ENCODE measurements at places on chromosomes 13 and 19.

- DNase-seq = peak; percentile 69
These were observed 16.9 kb upstream of the CYP2S1 start for GRCh38 chr19:41175801-41176777.

- DNase-seq = no peak
These were observed 50.8 kb downstream of the DPY19L3 start for GRCh38 chr19:32456406-32456805.

GRCh38 chr13:46119883-46120614, 15.2 kb upstream of the CPB2 start:
- DNase-seq = peak; percentile 71

DNA sequence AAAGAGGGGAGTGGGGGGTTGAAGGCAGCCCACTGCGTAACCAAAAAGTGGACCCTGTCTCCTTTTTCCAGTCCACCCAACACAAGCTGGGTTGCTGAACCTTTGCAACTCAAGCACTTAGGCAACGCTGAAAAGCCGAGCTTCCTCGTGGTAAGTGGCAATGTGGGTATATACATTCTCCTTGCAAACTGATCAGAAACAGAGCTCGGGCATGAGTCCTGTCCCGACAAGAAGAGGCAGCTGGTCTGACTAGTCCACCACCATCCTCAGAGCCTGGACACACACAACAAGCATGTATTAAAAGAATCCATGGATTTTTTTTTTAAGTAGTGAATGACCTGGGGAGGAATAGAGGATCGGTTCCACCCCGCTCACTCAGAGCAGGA, 240.6 kb upstream of the ZNF507 start:
- DNase-seq = no peak

- peak; percentile 44 for DNase-seq
These were observed 67.3 kb downstream of the KLF12 start for GRCh38 chr13:74066937-74067336.

- DNase-seq = no peak
These were observed 318.8 kb downstream of the SLITRK1 start for GRCh38 chr13:83563499-83563898.

DNA sequence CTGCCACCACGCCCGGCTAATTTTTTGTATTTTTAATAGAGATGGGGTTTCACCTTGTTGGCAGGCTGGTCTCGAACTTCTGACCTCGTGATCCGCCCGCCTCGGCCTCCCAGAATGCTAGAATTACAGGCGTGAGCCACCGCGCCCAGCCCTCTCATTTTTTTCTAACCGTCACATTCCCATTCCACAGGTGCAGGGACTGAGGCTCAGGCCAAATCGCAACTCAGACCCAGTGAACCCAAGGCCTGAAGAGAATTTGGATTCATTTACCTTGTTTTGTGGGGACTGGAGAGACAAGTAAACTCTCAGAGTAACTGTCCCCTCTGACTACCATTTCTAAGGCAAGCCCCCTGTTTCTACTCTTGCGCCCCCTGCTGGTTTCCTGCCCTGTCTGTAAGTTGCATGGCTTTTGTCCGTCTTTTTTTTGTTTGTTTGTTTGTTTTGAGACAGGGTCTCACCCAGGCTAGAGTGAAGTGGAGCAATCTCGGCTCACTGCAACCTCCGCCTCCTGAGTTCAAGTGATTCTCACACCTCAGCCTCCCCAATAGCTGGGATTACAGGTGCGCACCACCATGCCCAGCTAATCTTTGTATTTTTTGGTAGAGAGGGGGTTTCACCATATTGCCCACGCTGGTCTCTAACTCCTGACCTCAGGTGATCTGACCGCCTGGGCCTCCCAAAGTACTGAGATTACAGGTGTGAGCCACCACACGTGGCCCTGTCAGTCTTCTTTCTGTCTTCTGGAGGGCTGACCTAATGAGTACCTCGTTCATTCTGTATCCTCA, 2.3 kb upstream of the STRN4 start:
- DNase-seq = no peak

DNA sequence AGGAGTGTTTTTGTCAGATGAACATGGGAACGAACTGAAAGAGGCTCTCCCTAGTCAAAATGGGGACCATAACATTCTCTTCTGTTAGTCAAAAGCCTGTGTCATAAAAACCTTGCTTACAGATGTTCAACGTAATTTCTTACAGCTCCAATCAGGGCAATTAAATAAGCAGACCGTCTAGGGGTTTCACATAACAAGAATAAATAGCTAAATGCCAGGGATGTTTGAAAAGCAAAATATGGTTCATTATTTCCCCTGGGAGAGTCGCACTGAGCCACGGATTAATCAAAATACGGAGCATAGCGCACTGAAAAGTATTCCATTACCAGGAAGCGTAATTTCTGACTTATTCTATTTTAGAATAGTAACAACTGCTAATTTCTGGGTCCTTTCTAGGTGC, 63.7 kb upstream of the MRI1 start:
- DNase-seq = no peak

DNA sequence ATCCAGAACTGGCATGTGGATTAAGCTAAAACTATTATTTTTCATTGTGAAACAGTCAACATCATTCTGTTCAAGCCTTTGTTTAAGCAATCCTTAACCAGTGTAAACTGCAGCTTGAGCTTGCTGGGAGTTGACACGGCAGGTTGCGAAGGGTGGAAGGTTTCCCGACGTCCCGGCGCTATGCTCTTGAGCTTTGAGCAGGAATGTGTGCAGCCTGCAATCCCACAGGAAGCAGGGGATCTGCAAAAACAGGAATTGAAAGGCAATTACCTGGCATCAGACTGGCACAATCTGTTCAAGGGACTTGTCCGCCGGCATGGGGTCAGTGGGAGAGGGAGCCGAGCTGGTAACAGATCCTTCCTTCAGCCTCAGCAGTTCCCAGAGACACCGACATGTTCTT, 586.7 kb upstream of the SGCG start:
- DNase-seq = no peak

DNA sequence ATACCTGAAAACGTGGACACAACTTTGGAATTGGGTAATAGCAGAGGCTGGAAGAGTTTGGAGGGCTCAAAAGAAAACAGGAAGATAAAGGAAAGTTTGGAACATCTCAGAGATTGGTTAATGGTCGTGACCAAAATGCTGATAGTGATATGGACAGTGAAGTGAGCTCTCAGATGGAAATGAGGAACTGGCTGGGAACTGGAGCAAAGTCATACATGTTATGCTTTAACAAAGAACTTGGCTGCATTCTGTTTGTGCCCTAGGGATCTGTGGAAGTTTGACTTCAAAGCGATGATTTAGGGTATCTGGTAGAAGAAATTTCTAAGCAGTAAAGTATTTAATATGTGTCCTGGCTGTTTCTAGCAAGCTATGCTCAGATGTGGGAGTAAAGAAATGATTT, 136.2 kb downstream of the DNAJC3 start:
- no peak for DNase-seq

GRCh38 chr13:110240352-110240751, 66.6 kb downstream of the COL4A1 start:
- no peak for DNase-seq

DNA sequence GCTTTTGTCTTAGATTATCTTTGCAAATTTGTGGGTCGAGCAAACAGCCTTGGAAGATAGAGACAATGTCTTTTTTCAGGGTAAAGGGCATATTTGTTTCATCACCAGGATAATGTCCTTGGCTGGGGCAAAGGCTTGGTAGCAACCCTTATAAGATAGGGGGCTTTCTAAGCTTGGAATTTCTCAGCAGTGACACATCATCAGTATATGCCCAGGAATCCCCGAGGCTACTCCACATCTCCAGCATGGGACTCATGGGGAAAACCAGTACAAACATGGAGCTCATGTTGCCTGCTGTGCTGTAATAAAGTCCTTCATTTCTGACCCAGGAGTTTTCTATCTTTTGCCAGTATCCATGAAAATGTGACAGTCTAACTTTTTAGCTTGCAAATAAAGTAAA, 77.1 kb downstream of the DCLK1 start:
- no peak for DNase-seq

DNA sequence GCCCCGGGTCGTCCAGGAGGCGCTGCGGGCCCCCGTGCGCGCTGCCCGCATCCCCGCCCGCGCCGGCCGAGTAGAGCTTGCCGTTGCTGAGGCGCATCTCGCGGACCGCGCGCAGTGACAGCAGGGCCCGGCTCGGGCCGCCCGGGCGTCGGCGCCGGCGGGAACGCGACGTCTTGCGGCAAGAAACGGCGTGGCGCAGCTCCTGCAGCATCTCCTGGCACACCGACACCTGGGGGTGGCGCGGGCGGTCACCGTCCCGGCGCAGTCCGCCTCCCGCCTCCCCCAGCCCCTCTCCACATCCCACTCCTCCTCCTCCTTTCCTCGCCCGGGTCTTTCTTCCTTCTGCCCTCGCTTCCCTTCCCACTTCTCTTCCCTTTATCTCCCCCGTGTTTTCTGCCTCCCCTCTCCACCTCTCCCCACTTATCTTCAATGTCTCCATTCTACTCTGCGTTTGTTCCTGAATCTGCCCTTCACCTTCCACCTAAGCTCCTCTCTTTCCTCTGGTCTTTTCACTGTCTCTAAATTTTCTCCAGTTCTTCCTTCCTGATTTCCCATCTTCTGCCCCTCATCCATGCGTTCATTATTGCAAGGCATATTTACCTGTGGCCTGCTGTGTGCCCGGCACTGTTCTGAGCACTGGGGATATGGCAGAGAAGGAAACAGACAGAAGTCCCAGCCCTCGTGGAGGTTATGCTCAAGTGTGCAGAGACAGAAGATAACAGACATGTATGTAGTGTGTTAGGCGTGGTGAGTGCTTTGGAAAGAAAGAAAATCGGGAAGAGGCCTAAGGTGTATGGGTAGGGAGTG, 5.2 kb upstream of the ATP1A3 start:
- no peak for DNase-seq

GRCh38 chr13:96900986-96901385, 93.3 kb downstream of the OXGR1 start:
- DNase-seq = no peak

- DNase-seq = peak; percentile 62
These were observed 903.1 kb downstream of the SLITRK6 start for GRCh38 chr13:84896128-84896527.
